ENCODE measurements at places on chromosomes 13 and 19.

DNA sequence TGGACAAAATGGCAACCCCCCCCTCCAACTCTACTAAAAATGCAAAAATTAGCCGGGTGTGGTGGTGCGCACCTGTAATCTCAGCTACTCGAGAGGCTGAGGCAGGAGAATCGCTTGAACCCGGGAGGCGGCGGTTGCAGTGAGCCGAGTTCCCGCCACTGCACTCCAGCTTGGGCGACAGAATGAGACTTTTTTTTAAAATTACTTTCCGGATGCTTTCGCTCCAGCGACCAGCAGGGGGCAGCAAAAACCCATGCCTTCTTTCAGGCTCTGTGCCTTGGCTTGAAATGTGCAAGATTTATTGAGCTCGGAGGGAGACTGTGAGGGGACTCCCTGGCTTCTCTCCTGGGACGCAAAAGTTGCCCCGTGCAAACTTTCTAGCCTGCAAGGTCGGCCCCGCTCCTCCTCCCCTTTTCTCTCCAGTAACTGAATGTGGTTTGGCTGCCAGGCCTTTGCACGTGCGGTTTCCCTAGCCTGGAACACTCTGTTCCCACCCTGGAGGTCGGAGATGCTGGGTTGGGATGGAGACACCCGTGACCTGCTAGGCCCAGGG, 61.4 kb upstream of the NFIC start:
- peak; percentile 29 for DNase-seq

DNA sequence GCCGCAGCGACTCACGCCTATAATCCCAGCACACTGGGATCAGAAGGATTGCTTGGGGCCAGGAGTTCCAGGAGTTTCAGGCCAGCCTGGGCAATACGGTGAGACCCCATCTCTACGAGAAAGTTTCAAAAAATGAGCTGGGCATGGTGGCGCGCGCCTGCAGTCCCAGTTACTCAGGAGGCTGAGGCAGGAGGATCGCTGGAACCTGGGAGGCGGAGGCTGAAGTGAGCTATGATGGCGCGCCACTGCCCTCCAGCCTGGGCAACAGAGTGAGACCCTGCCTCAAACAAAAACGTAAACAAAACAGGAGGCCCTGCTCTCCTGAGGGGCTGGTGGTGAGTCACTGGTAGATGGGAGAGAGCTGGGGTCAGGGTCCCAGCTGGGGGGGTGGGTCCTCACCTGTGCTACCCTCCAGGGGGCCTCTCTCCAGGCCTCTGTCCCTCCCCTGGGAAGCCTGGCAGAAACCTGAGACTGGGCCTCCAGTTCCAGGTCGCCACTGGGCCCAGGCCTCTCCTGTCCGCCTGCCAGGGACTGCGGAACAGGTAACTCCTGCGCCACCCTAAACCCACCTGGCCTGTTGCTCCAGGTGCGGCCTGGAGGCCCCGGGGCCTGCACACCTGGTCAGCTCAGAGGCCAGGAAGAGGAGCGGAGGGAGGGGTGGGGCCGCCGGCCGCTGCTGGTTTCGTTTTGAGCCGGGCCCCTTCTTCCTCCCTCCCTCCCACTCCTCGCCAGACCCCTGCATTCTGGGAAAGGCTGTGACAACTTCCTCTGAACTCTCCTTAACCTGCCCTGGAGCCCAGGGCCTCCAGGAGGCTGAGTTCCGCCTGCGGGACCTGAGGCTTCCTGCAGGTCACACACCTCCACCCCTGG, 17.2 kb upstream of the ZBTB7A start:
- DNase-seq: no peak

GRCh38 chr13:79457948-79458347, 23.0 kb upstream of the NDFIP2 start:
- peak; percentile 25 for DNase-seq

DNA sequence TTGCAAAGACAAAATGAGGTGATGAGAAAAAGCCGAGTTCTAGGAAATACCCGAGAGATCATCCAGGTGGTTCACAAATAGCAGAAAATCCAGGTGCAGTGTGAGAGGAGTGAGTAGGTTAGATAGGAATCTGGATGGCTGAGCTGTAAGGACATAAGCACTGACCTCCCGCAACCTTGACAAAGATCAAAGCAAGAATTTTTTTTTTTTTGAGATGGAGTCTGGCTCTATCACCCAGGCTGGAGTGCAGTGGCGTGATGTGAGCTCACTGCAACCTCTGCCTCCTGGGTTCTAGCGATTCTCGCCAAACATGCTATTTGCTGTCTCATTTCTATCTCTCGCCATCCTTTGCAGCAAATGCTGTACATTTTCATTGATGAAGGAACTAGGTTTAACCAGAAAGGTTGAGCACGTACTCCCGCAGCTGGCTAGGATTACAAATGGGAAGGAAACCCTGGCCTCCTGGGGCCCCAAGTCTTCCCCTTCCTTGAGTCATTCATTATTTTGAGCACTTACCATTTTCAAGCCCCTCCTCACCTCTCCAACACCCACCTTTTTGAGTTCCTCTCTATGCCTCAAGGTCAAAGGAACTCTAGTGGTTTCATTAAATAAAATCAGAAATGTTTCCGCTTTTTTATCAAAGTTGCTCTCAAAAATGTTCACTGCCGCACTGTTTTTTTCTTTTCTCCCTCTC, 38.8 kb downstream of the NLRP12 start:
- DNase-seq: no peak

GRCh38 chr13:61935710-61936109, 520.1 kb upstream of the PCDH20 start:
- no peak for DNase-seq

- no peak for DNase-seq
These were observed 26.8 kb downstream of the ZNF350 start for GRCh38 chr19:51959791-51960190.

DNA sequence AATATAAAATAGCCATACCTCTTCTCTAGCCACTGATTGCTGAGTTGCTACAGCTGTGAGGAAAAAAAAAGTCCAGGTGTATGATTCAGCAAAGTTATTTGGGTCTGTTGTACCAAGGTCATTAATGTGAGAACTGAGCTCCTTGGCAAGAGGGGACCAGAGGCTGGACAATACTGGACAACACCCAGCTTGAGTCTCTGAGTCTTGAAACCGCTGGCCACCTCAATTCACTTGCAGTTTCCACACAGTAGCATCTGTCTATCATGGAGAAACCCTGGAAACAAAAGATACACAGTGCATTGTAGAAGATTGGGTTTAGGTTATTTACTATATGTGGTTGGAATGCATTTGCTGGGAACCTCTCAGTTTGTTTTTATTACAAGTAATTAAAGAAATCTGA, 60.4 kb downstream of the WDFY2 start:
- no peak for DNase-seq

DNA sequence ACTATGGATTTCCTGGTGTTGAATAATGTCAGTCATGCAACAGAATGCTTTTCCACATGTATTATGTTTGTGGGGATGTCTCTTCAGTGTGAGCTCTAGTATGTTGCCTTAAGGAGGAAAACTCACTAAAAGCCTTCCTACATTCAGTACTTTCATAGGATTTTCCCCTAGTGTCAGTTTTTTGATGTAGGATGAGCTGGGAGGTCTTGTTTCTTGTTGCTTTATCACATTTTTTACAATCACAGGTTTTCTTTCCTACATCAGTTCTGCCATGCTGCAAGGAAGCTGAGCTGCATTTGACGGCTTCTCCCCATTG, 8.5 kb upstream of the USP29 start:
- no peak for DNase-seq

- DNase-seq: no peak
These were observed 7.0 kb upstream of the EVI5L start for GRCh38 chr19:7822910-7823515.

DNA sequence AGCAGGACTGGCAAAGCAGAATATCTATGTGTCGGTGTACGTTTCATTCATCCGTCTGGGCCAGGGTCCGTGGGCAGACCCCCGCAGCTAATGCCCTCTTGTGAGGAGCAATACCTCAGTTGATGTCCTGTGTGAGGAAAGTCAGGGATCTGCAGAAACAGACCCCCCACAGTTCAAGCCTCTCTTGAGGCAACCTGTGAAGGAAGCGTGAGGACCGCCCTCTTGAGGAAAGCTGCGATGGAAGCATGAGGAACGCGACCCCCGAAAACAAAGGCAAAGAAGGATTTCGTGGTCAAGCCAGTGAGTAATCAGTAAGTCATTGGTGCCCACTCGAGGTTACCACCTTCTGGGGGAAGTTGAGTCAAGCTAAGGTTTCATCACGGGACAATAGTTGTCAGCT, 20.9 kb upstream of the ZNF83 start:
- DNase-seq: no peak

GRCh38 chr13:80727321-80727975, 386.5 kb upstream of the SPRY2 start:
- DNase-seq: no peak

DNA sequence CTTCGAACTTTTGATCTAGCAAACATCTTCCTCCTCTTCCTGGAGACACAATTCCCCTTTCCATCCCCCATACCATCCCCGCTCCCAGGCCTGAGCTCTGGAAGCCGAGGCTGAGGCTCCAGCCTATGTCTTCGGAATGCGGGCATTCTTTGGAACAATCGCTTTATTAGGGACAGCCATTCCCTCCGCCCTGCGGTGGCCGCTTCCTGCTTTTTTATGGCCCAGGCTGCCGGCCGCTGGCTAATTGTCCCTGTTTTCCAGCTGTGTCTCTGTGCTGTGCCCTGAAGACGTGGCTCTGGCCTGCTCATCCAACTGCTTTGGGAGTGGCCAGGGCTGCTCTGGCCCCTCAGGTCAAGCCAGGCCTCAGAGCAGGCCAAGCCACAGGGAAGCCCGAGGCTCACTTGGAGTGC, 2.1 kb upstream of the CDX2 start:
- DNase-seq: no peak

DNA sequence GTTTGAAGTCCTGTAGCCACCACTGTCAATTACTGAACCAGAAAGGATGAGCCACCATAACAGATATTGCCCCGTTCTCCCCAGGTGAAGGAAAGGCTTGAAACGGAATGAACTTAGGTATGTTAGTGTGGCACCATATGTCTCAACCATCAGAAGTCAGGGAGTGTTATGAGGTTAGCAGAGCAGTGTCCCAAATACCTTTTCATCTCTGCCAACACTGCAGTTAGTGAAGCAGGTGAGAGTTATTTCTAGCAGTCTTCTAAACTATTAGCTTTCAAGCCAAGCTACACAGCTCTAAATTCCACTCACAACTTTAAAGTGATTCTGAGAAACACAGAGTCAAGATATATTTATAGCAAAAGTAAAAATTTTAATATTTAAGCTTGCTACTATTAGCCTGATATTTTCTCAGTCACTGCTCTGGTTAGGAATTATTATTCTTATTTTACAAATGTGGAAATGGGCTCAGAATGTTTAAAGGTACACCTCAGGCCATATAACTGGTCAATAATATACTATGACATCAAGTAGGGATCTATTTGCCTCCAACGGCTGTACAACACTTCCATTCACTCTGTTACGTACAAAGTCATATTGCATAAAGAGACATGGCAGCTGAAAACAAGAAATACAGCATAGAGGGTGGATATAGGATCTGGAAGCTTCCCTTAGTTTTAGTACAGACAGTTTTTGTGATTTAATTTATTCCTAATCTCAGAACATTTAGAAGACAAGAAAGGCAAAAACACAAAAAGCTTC, 1527.1 kb upstream of the PRR20A start:
- DNase-seq: no peak

Measured in T-helper 22 cell (primary cell).